ENCODE measurements at places on chromosomes 12 and 14. TPM values are rescaled to one million over a fixed set of nuclear protein-coding genes. Genes with fewer than 3 reads are reported as not detected.

Gene DPY19L2
- 1.5 TPM for total RNA-seq

Gene GPR137C
- total RNA-seq: 0.87 TPM

Gene DACT1
- total RNA-seq: 0.27 TPM

Gene KLHL33
- total RNA-seq: 0.34 TPM

Gene REP15
- total RNA-seq: 4.7 TPM

Gene PLEKHD1
- not detected for total RNA-seq

Gene NOXRED1
- total RNA-seq: not detected

Gene BDKRB1
- total RNA-seq: not detected

Gene HCAR1
- total RNA-seq: 0.13 TPM

Gene ZDHHC22
- not detected for total RNA-seq

Gene MIP
- not detected for total RNA-seq

Gene LRRC9
- total RNA-seq: not detected

Gene CCDC177
- total RNA-seq: not detected

Gene ETFBKMT
- 1.9 TPM for total RNA-seq

Data from mammary microvascular endothelial cell (primary cell).